ENCODE measurements at places on chromosomes 2 and 18. TPM values are rescaled to one million over a fixed set of nuclear protein-coding genes. Genes with fewer than 3 reads are reported as not detected.

DNA sequence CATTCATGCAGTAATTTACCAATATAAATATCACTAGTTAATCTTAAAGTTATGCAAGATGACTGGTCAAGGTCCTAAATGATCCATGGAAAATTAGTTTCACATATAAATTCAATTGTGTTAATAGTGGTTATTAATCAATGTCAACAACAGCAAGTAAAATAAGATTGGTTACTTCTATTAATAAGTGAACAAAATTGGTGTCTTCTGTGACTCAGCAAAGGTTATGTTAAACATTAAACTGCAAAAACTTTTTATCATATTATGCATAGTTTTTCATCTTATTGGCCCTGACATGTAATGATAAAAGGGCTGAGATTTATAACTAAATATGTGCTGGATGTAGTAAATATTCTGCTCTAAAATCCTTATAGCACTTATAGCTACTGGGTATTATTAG lies 359.0 kb upstream of the UBE2E3 start:
- no peak for DNase-seq

DNA sequence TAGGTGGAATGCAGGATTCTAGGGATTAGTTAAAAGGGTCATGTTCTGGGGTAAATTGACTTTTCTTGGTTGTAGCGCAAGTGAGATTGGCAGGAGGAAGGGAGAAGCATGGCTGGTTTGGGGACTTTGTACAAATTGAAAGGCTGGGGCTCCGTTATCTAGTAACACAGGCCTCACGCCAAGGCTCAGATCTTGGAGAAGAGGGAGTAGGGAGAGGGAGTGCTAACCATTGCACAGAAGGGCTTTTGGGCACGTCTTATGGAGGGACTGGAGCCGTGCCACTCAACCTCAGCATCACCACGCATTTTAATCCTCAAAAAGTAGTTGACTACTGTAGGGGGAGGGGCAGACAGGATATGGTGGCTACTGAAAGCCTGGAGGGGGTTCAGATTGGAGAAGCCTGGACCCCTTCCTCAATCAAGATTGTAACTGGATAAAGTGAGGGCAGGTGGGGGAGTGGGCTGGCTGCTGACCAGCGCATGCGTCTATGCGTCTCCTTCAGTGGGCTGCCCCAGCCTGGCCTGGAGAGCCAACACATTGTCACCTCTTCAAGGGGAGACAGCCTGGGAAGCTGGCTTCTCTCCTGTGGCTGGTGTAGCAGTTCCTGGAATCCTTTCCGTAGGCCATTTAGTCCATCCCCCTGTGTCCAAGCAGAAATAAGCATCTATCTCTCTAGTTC lies 14.3 kb downstream of the IGFBP5 start:
- no peak for DNase-seq

GRCh38 chr2:162579986-162580385 lies 236.1 kb downstream of the GCA start:
- no peak for DNase-seq

Gene SLC4A1AP
- total RNA-seq, result 30.5 TPM

- DNase-seq, result peak; percentile 39
Measured at GRCh38 chr2:58146707-58147106, 94.4 kb downstream of the FANCL start.

- DNase-seq, result no peak
Measured at GRCh38 chr18:14914771-14915170, 166.8 kb downstream of the ANKRD30B start.

- peak; percentile 28 for DNase-seq
Measured at GRCh38 chr2:85865539-85866164, 23.1 kb downstream of the ST3GAL5 start.

Gene RNF152
- total RNA-seq, result 0.51 TPM

Gene ANKRD53
- 0.11 TPM for total RNA-seq

DNA sequence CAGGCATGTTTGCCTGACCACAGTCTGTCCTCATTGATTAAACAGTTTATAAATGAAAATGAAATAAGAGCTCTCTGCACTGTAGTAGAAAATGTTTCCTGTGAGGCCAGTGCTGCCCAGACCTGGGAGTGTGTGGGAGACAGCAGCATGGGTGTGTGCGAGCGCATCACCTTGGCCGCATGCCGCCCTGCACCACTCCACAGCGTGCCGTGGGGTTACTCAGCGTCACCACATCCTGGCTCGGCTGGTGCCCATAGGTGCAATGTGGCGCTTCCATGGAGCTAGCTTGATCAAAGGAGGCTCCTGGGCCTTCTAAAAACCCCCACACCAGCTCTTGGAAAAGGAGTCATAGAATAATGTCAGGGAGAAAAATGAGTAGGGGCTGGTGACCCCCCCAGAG lies 76.0 kb upstream of the EPC2 start:
- no peak for DNase-seq

DNA sequence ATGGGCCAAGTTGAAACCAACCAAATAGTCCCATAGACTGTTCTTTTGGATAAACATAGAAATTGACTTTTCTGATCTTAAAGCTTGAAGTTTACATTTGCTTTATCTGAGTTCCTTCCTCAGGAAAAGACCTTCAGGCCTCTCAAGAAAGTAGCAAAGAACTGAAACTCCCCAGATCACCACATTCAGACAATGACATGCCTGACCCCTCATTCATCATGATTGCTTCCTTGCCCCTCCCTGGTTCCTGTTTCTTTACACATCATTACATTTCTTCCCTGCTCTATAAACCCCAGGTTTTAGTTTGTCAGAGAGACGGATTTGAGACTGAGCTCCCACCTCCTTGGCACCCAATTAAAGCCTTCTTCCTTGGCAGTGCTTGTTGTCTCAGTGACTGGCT lies 83.6 kb upstream of the ST3GAL5 start:
- no peak for DNase-seq
